ENCODE measurements at places on chromosomes 4 and X. TPM values are rescaled to one million over a fixed set of nuclear protein-coding genes. Genes with fewer than 3 reads are reported as not detected.

MGARP gene
- 1.4 TPM for total RNA-seq

DDX53 gene
- total RNA-seq: not detected

PABPC1L2A gene
- total RNA-seq: not detected

GPRIN3 gene
- total RNA-seq: not detected

HAUS3 gene
- 8.2 TPM for total RNA-seq

IL1RAPL1 gene
- not detected for total RNA-seq

PROM1 gene
- not detected for total RNA-seq

HPSE gene
- 11.0 TPM for total RNA-seq

FAM149A gene
- total RNA-seq: 1.5 TPM

PHOX2B gene
- not detected for total RNA-seq

DNAAF6 gene
- total RNA-seq: not detected

GPRASP1 gene
- 1.3 TPM for total RNA-seq

PCSK1N gene
- total RNA-seq: 13.1 TPM

TBC1D8B gene
- 8.8 TPM for total RNA-seq

PIR gene
- total RNA-seq: 2.0 TPM

UGT2A1 gene
- total RNA-seq: not detected

KIAA1210 gene
- not detected for total RNA-seq
